ENCODE measurements at places on chromosomes 12 and 14. TPM values are rescaled to one million over a fixed set of nuclear protein-coding genes. Genes with fewer than 3 reads are reported as not detected.

The CNTN1 gene
- total RNA-seq = 745 TPM

The TOMM20L gene
- total RNA-seq = not detected

The FOXN4 gene
- total RNA-seq = 0.33 TPM

The RNASE1 gene
- total RNA-seq = 223 TPM

The TAS2R14 gene
- total RNA-seq = 3.0 TPM

The INSM2 gene
- total RNA-seq = 0.17 TPM

The TMPRSS12 gene
- not detected for total RNA-seq

The PTPRB gene
- 13.9 TPM for total RNA-seq

The CKB gene
- total RNA-seq = 199 TPM

The NINJ2 gene
- 5.4 TPM for total RNA-seq

The SLC4A8 gene
- total RNA-seq = 30.0 TPM

The JPH4 gene
- total RNA-seq = 23.7 TPM

The PELI2 gene
- 12.5 TPM for total RNA-seq

The MYO1A gene
- total RNA-seq = 0.28 TPM

The EIF2B1 gene
- 40.2 TPM for total RNA-seq

The TAS2R50 gene
- 3.9 TPM for total RNA-seq

Data from spinal cord (tissue), 10 donors.